Activated CD4-positive, alpha-beta T cell treated with anti-CD3 and anti-CD28 coated beads, Interleukin-2, amount 50 U/mL, for 16 hours (primary cell): ENCODE measurements at places on chromosomes 16 and 17.

DNA sequence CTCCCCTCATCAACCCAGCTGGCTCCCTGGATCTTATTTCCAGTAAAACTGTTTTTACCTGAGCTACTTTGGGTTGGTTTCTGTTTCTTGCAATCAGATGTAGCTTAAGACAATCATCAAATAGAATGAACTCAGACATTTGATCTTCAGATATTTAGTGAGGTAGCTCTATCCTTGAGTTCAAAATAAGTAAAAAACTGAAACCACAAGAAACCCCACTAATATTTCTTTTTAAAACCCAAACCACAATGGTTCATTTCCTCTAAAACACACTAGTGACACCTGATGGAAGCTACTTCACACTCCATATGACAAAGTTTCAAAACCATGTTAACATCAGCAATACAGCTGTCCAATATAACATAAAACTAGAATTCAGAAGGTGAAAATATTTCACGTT lies 37.8 kb downstream of the CACNG1 start:
- DNase-seq, result peak; percentile 14

DNA sequence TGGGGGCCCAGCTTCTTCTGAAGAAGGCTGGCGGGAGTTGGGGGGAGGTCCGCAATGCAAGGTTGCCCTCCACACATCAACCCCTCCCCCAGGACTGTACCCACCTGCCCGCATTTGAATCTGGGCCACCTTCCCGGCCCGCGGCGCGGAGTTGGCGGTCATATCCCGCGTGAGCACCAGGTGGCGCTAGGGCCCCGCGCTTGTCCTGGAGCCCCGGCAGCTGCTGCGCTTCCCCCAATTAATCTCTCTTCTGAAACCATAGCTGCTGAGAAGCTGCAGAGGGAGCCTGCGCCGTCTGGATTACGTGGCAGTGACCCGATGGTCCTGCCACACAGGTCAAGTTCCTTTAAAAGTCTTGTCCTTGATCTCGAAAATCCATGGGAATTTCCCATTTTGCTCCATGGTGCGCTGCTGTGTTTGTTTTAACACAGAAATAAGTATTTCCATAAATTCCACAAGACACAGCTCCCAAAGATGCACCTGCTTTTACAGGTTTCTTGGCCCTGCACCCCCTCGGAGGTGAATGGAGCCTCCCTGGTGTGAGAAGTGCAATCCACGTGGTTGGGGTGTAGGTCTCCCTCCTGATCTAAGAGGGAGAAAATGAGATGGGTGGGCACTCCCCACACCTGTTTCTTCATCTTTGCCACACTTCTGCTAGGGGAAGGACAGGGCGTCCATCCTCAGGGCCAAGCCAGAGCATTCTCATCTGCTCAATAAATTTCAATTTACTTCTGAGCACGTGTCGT lies 22.1 kb downstream of the COX4I1 start:
- DNase-seq, result peak; percentile 78

- no peak for DNase-seq
Observed at GRCh38 chr16:49696414-49697101, 159.4 kb downstream of the ZNF423 start.

DNA sequence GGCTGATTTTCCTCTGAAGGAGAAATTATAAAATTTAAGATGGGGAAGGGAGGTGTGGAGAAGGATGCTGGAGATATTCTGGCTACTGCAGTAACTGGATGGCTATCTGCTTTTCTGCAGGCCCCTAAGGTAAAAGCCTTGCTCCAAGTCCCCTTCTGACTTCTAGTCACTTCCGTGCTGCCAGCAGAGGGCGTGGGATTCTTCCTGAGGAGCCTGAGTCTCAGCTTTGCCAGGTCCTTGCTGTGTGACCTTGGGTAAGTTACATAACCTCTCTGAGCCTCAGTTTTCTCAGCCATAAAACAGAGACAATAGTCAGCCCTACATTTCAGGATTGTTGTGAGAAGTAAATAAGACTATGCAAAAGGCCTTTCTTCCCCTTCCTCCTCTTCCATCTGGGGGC lies 24.3 kb upstream of the TMEM220 start:
- DNase-seq, result peak; percentile 34

- no peak for DNase-seq
Observed at GRCh38 chr17:27430882-27431491, 25.3 kb upstream of the KSR1 start.

GRCh38 chr16:89711601-89712273 lies 9.0 kb downstream of the VPS9D1 start:
- peak; percentile 87 for DNase-seq
